ENCODE measurements at places on chromosomes 11 and 22.

DNA sequence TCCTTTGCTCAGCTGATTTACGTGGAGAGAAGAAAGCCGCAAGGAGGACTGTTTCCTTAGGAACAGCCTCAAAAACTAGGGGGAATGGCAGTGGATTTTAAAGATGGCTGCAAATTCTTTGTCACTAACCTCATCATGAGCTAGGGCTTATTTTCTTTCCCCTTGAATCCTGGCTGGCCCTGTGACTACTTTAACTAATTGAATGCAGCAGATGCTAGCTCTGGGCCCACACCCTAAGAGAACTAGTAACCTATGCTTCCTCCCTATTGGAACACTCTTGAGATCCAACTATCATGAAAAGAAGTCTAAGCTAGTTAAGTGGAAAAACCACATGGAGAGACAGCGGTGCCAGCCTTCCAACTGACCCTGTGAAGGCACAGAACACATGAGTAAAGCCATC lies 421.3 kb upstream of the NARS2 start:
- no peak for DNase-seq

GRCh38 chr11:128629516-128630106 lies 42.3 kb upstream of the ETS1 start:
- peak; percentile 22 for DNase-seq

GRCh38 chr11:63660972-63661371 lies 10.2 kb downstream of the ATL3 start:
- no peak for DNase-seq

DNA sequence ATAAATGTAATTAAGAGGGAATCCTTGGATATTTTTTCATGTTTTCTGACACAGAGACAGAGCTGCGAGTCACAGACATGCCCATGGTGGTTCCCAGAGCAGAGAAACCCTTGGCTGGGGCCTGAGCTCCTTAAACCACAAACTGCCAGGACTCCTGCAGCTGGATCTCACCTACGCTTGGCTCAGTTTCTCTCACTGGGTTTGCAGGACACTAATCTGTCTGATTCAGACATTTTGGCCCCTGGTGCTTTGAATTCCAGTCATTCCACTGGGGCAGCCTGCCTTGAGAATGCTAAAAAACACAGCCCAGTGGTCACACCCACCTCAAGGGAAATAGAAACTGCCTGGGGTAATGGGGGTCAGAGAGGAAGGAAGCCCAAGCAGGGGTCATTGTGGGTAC lies 122.6 kb downstream of the CCDC81 start:
- peak; percentile 70 for DNase-seq

DNA sequence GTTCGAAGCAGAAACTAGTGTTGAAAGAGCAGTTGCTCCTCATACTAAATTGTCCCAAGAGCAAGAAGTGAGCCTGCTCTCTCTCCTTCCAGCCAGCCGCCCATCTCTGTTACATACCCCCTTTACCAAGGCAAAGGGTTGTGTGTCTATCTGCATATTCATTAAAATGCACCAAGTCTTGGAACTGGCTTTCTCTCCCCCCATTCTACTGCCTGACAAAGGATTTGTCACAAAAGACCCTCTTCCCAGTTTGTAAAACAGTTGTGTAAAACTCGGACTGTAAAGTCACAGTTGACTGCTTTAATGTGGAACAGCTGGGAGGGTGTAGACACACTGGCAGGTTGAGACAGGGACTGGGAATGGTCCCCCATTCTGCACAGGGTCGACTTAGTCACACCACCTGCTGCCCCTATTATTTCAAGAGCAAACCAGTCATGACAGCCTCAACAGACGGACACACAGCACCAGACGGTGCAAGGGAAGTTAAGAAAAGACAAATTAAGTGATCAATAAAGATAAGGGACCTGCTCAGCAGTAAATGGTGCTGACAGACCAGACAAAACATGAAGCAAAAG lies 60.0 kb upstream of the HTATIP2 start:
- DNase-seq, result no peak

DNA sequence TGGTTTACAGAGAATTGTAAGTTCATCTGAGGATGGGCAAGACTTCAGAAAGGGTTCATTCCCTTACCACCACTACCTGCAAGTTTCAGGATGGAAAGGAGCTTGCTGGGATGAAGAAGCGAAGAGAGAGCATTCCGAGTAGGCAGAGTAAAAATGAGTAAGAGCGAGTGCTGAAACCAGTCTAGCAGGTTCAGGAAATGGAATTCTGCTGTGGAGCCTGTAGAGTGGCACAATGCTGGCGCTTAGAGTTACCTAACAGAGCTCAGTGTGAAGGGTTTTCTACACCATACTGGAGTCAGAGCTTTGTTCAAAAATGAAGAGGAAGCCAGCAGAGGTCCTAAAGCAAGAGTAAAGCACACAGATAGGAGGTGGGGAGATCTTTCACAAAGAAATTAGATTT lies 179.2 kb upstream of the ZC3H12C start:
- DNase-seq, result no peak

- DNase-seq, result no peak
Observed at GRCh38 chr22:41891407-41891806, 23.5 kb downstream of the SHISA8 start.

DNA sequence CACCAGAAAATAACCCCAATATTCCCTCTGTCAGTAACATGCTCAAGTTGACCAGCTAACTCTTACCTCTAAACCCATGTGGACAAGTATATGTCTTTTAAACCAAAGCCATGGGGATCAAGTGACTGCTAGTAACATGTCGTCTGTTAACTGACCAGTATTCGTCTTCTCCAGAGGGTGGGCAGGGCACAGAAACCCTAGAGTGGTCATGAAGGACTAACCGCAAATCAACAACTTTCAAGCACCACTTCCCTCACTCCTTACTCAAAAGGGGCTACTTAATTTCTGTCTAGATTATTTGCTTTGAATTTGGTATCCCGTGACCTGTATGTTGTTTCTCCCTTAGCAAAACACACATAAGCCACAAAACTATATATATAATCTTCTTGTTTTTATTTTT lies 293.2 kb downstream of the SWAP70 start:
- DNase-seq, result no peak

DNA sequence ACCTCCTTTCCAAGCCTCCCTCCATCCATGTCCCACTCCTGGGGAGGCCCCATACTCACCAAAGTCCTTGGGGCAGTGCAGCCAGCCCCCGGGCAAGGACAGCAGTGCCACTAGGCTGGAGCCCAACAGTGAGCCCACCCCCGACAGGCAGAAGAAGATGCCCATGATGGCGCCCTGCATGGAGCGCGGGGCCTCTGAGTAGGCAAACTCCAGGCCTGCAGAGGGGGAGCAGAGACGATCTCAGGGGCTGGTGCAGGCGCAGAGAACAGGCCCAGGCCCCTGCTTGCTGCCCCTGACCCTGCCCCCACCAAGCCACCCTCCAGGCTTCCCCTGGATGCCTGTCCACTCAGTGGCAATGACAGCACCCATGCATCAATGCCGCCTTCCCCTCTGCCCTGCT lies 13.6 kb downstream of the TMEM132A start:
- DNase-seq, result no peak

DNA sequence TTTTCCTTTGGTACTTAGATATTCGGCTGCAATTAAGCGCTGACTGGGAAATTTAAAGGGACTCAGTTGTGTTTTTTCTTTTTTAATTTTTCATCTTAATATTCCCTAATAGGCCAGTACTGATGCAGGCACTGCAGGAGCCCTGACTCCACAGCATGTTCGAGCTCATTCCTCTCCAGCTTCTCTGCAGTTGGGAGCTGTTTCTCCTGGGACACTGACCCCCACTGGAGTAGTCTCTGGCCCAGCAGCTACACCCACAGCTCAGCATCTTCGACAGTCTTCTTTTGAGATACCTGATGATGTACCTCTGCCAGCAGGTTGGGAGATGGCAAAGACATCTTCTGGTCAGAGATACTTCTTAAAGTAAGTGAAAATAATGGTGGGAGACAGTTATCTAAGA lies 3.8 kb downstream of the YAP1 start:
- no peak for DNase-seq

DNA sequence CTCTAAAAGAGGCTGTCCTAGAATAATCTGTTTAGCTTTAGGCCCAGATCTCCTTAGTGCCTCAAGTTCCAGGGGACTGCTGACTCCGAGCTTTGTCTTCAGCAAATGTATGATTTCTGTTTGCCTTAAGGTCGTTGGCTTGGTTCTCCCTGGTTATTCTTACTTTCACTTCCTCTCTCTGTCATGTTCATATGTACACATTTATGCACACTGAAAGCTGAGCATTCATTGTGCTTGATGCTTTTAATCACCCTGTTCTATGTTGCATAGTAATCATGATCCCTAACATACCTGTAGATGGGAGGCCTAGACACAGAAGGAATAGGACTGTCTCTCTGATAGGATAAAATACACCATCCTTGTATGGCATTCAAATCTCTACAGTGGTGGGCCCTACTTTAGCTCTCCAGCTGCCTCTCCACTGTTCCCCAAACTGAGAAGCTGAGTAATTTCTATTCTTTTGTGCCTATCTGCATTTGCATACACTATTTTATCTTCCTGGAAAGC lies 7.2 kb downstream of the PPFIBP2 start:
- no peak for DNase-seq

DNA sequence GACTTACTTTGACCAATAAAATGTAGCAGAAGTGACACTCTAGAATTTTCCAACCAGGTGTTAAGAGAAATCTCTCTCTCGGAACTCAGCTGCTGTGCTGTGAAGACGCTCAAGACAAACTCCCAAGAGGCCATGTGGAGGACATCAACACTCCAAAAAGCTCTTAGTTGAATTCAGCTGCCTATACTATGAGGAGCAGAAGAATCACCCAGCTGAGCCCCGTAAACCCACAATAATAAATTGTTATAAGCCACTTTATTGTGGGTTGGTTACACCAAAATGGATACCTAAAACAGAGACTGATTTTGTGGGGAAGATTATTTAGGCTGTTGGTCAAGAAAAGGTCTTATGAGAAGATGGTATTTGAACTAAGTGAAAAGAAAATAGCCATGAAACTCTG lies 44.1 kb upstream of the FSHB start:
- DNase-seq, result no peak

DNA sequence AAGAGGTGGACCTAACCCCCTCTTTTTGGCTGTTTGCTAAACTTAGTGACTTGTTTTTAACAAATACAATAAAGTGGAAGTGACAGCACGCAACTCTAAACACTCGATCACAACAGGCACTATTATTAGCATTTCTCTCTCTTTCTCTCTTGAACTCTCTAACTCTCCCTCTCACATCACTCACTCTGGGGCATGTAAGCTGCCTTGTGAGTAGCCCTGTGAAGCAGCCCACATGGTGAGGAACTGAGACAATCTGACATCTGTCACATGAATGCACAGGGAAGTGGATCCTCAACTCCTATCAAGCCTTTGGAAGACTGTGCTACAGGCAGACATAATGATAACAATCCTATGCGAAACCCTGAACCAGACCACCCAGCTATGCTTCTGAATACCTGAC lies 609.0 kb upstream of the CNTN5 start:
- no peak for DNase-seq

- DNase-seq, result no peak
Observed at GRCh38 chr11:11976481-11977127, 31.8 kb downstream of the DKK3 start.

- no peak for DNase-seq
Observed at GRCh38 chr22:26822313-26822712, 164.9 kb downstream of the MIAT start.

GRCh38 chr11:93541884-93542810 lies 1.0 kb downstream of the SMCO4 start:
- peak; percentile 27 for DNase-seq

DNA sequence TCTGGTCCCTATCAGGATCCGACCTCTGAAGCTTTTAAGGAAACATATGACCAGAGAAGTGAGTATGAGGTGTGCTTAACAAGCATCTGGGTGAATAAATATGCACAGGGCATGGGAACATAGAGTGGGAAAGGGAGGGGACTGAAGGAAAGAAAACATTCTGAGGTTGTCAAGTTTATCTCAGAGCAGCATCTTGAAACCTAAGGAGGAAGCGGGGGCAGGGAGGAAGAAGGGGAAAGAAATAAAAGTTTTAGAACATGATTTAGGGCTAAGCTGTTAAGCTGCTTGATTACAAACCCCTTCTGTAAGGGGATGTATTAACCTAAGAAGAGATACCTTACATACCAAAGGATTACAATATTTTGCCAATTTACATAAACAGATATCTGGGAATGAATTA lies 24.0 kb upstream of the SC5D start:
- DNase-seq, result no peak

DNA sequence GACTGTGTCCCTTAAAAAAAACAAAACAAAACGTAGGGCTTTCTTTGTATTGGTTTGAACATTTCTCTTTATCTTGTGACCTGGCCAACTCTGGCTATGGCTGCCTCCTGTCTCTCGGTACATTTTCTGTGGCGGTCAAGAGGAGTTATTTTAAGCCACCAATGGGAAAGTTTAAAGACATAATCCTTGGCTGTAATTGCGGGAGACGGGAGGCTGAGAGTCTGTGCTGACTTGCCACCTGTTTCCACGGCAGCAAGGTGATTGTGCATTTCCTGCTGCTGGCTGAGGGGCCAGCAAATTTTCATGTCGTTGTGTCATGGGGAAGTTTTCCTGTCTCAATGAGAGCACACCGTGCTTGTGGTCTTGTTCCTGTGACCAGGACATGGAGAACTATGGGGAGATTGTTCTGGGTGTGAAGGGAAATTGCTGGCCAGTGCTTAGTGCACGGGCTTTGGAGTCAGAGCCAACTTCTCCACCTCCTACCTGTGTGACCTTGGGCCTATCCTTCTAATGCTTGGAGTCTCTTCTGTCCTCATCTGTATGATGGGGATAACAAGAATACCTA lies 11.0 kb downstream of the PTPRJ start:
- no peak for DNase-seq

DNA sequence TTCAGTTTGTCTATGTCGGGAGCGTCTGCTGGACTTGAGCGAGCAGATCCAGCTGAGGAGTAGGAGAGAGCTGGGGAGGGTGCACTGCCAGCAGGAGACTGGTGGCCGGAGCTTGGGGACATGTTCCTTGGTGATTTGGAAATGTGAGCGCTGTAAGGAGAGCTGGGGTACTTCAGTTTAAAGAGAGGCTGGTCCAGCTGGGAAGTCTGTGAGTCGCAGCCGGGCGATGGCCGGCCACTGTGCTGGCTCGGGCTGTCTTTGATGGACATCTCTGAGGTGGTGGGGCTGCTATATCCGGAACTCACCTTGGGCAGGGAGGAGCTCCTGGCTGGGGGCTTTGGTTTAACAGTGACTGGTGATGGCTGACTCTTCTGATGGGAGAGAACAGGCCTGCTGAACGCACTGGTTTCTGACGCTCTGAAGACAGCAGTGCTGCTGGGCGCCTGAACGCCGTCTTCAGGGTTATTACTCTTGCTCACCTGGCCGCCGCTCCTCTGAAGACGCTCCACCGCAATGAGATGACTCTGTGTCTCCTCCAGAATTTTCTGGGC lies 63.6 kb upstream of the PITPNB start:
- DNase-seq, result no peak

DNA sequence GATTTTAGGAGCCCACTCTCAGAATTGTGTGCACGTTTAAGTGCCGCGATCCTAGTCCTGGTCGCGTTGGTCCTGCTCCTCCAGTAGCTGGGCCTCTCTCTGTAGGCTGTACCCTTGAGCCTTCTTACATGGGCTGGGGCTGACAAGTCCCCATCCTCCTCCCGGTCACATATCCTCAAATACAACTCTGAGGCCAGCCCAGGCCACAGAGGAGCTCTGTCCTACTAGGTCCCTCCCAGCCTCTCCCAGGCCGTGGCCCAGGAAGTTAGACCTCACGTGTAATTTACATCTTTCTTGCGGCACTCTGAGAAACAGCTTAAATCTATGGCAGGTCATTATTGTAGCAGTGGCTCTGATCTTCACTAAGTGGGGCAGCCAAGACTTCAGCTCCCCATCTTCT lies 207.2 kb upstream of the TBCEL start:
- DNase-seq, result no peak

GRCh38 chr22:38755155-38755910 lies 465 bp downstream of the SUN2 start:
- peak; percentile 39 for DNase-seq

Data from fibroblast of upper back skin (primary cell).